ENCODE measurements at places on chromosomes 1 and 21. TPM values are rescaled to one million over a fixed set of nuclear protein-coding genes. Genes with fewer than 3 reads are reported as not detected.

C1orf50 gene
- polyA plus RNA-seq, result 11.9 TPM

TBX15 gene
- 1.9 TPM for polyA plus RNA-seq

COL8A2 gene
- polyA plus RNA-seq, result 59.4 TPM

DNA sequence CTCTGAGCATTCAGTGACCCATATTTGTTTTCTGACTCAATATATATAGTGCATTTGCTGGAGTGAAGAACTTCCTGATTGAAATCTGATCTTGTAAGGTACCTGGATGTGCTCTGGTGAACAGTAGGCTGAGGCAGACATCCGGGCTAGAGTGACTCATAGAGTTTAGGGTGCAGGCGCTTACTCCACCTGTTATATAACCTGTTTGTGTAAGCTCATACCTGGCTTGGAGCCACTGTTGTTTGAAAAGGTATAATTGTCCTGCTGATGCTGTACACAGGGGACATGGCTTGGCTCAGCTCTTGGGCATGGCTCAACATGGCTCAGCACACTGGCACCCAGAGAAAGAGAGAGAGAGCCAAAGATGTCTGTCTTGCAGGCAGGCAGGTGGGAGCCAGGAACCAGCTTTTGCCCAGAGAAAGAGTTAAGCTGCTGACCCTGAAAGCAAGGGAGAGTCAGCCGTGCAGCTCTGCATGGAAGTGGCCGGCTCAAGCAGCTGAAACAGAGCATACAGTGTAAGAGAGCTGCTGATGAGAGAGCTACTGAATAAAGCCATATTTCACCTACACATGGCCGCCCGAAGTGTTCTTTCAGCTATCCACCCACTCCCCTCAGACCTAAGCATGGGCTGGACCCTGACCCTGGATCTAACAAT is 43.2 kb downstream of the GJA5 start:
- DNase-seq, result peak; percentile 77

PPM1J gene
- 1.9 TPM for polyA plus RNA-seq

NUP210L gene
- polyA plus RNA-seq, result not detected

TFAP2E gene
- not detected for polyA plus RNA-seq
